ENCODE measurements at places on chromosomes 11 and 22.

DNA sequence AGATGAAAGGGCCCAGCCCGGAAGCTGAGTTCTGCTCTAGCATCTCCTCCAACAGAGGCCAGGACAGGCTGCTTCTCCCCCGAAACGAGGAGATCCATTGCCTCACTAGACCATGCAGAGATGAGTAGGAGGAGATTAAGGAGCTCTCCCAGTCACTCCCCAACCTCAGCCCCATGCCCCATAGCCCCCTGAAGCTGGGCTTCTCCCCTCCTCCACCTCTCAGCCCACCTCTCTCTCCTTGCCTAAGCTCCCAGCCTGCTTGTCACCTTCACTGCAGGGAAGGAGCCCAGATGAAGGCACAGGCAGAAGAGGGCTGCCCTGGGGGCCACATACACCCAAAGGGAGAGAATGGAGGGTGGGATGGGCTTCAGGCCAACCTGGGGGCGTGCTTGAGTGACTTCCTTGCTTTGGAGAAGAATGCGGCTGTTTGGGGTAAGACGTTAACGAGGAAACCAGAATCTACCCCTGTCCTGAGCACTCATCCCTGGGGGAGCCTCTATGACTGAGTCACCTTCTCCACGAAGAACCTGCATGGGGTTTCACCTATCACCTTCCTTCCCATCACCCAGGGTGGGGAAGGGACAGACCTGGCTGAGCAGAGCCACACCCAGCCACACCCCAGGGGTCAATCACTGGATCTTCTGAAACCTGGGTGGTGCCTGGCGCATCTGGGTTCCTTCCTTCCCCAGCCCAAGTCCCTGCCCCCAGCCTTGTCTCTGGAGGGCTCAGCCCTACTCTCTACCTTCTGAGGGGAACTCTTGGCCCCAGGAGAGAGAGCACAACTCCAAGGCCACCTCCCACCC is 11.6 kb upstream of the GNAZ start:
- no peak for DNase-seq

DNA sequence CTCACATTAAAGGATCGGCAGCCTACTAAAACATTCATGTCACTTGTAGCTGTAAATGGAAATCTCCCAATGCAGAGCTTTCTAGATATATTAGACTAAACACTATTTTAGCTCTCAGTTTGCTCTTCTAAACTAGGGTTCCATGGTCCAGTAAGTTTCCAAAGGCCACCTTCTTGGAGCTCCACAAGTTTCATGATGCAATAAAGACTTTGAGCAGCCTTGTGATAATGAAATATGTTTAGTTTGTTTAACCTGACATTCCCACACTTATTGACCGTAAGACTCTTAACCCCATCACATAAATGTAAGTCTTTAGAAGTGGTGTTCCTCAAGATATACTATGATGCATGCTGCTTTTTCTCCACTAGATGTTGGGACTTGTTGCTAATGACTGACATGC is 87.7 kb downstream of the TRIM44 start:
- no peak for DNase-seq

- no peak for DNase-seq
Observed at GRCh38 chr22:41132550-41132949, 40.2 kb downstream of the EP300 start.

DNA sequence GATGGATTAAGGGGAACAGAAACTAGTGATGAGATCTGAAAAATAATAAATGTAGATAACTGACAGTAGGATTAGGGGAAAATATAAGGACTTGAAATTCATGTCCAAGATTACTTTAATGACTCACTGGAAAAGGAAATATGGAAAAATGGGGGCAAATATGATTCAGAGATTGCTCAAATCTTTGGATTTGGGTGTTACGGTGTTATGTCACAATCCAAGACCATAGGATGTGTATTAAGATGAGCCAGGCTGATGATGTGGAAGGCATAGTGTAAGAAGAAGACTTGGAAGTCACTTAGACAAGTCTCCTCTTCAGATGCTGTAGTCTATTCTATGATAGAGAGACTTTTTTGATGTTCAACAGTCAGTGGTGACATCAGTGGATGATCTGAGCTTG is 323.7 kb downstream of the LUZP2 start:
- DNase-seq, result no peak

- no peak for DNase-seq
Observed at GRCh38 chr11:97290464-97291041, 900.7 kb downstream of the JRKL start.
